ENCODE measurements at places on chromosomes 7 and 10.

GRCh38 chr10:90937645-90938258 lies 16.9 kb upstream of the ANKRD1 start:
- no peak for DNase-seq

DNA sequence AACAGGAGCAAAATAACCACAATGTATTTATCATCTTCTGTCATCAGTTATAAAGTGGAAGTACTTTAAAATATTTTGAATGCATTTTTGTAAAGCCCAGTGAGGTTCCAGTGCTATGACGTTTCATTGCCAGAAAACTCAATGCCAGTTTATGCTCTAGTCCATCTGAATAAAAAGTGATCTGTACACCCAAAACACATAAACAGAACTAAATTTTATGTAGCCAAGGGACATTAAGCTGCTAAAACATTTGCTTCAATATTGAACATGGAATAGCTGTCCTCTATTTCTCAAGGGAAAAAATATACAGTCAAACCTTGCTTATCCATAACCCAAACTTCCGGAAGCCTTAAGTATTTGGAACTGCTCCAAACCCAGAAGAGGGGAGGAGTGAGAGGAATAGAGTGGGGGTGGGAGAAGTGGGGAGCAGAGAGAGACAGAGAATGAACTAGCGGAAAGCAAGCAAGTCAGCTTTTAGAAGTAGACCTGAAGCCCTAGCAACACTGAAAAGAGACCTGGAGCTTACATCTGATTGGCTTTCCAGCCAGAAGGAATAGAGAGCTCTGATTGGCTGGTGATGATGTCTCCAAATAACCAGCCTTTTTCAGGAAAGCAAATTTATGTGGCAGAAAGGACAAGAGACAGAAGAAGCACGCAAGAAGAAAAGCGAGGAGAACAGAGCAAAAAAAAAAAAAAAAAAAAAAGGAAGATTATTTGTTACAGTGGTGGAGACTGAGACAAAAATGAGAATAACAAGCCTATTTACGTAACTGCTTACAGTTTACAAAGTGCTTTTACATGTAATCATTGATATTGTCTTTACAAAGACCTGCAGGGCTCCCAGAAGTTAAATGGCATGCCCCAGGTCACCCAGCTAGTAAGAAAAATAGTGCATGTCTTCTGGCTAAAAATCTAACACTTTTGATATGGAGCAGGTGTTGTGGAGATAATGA lies 196.0 kb downstream of the RNLS start:
- no peak for DNase-seq

GRCh38 chr10:130105724-130106123 lies 4.9 kb downstream of the C10orf143 start:
- no peak for DNase-seq

- DNase-seq: no peak
Observed at GRCh38 chr10:132054564-132054963, 11.2 kb upstream of the JAKMIP3 start.

DNA sequence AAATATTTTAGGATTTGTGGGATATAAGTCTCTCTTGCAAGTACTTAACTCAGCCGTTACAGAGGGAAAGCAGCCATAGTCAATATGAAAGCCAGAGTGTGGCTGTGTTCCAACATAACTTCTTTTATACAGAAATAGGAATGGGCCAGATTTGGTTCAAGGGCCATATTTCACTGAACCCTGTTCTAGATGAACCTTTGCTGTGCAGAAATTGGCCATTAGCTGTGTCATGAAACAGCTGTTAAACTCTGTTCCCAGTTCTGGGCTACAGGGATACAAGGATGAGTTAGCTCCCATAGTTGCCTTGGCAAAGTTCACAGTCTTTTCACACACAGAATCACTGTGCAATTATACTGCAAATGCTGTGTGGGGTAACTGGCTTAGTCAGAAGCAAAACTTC lies 213.9 kb upstream of the LRRN3 start:
- no peak for DNase-seq

GRCh38 chr7:138170959-138171703 lies 94.9 kb downstream of the AKR1D1 start:
- DNase-seq: no peak

DNA sequence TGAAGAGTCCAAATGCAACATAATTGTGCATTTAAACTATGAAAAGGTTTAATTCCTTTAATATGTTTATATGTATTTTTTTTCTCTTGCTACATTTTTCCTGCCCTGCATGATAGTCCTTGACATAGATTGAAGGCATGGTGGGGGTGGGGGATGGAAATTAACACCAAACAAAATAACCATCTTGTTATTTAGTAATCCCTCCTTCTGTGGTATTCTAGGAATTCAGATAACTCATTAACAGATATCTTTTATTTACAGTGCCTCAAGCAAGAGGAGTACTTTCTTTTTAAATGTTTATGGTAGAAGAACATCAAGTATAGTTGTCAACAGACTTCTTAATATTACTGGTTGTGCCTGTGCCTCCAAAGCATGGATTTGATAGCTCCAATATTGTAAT lies 337.6 kb upstream of the SEMA3A start:
- no peak for DNase-seq

GRCh38 chr7:38294926-38295325 lies 21.5 kb upstream of the TARP start:
- DNase-seq: no peak

GRCh38 chr7:47080816-47081215 lies 501.1 kb downstream of the TNS3 start:
- DNase-seq: no peak

DNA sequence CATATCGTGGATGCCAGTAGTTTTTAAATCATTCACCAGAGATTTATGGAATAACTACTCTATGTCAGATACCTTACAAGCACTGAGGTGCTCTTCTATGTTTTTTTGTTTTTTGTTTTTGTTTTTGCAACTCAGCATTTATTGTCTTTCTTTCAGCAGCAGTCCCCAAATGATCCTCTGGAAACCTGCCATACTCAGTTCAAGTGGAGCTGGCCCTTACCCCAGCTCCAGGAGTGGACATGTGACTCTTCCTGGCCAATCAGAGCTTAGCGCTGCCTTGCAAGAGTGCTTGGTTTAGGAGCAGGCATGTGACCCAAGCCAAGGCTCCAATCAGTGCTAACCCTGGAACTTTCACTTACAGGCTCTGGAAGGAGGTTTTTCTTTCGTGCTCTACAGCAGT lies 356.6 kb upstream of the ZMIZ1 start:
- DNase-seq: no peak

- DNase-seq: no peak
Observed at GRCh38 chr10:33706191-33706590, 371.7 kb upstream of the NRP1 start.

GRCh38 chr7:28316489-28316888 lies 95.8 kb upstream of the CREB5 start:
- no peak for DNase-seq

GRCh38 chr10:45423976-45424499 lies 50.0 kb downstream of the ALOX5 start:
- DNase-seq: no peak

- DNase-seq: no peak
Observed at GRCh38 chr7:139426258-139427028, 57.0 kb downstream of the KLRG2 start.

GRCh38 chr7:120554960-120555571 lies 282.1 kb downstream of the KCND2 start:
- DNase-seq: no peak

DNA sequence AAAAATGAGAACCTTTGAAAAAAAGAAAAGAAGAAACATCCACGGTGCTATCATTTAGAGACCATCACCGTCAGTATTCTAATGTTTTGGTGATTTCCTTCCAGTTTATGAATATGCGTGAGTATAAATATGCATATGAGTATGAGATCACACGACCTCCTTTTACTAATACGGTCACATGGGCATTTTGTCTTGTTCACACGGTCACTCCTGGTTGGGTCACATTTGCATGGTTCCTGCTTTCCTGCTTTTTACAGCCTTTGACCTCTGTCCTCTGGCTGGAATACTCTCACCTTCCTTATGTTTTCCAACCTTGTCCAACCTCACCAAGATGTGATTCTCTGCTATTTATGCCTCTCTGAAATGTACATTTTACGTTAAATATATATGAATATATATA lies 25.3 kb upstream of the LMTK2 start:
- DNase-seq: no peak

DNA sequence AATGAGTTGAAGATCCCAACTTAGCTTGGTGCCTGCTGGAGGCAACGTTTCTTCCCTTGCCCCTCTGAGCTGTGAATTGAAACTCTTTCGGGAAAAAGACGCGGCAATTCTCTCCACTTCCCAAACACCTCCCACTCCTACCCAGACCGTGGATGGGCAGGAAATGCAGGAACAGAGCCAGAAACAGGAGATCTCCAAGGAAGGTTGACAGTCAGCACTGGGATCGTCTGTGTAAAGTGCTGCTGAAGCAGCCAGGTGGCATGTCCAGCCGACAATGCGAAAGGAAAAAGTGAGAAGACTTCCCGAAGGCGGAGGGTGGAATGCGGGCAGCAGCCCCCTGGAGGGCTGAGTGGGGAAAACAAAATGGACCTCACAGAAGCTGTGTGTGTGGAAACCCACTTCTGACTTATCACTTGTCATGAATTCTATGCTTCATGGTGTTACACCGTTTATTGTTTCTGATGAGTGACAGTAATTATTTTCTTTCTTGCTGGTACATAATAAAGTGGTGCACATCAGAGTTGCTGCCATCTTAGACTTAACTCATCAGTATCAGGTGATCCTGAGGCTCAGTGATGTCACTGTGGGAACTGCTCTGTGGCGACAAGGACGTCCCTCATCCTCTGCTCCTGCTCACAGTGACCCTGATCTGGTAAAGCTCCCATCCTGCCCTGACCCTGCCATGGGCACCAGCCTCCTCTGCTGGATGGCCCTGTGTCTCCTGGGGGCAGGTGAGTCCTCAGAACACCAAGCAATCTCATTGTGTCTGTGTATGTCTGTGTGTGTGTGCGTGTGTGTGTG lies 220.5 kb upstream of the PRSS1 start:
- no peak for DNase-seq

DNA sequence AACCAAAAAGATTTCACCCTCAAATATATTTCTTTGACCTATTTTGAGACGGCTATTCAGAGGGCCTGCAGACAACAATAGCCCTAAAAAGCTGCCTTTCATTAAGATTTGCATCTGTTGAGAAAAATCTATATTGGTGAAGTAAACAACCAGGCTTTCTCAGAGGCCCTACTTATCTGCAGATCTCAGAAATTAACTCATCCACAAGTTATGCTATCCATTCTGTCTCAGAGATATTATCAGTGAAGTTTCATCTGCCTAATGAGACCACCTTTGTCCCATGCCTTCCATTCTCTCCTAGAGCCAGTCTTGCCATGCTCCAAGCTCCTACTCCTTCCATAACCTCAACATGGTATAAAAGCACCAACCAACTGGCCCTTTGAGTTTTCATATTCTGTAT lies 130.3 kb downstream of the CACNA2D1 start:
- no peak for DNase-seq

Measured in activated T-helper 1 cell treated with Interleukin-2 at 50 U/mL for 16 hours (primary cell).